ENCODE measurements at places on chromosomes 2 and 18.

- no peak for DNase-seq
- no peaks in the 10 kb centered on the region for H3K4me1 ChIP-seq
- H3K27ac ChIP-seq = no peak overlapping the region
- no peak overlapping the region for H3K4me3 ChIP-seq
- no peaks in the 10 kb centered on the region for H3K36me3 ChIP-seq
- H3K27me3 ChIP-seq = no peaks in the 10 kb centered on the region
These were observed 8.1 kb downstream of the TDRD15 start for GRCh38 chr2:21131861-21132260.

DNA sequence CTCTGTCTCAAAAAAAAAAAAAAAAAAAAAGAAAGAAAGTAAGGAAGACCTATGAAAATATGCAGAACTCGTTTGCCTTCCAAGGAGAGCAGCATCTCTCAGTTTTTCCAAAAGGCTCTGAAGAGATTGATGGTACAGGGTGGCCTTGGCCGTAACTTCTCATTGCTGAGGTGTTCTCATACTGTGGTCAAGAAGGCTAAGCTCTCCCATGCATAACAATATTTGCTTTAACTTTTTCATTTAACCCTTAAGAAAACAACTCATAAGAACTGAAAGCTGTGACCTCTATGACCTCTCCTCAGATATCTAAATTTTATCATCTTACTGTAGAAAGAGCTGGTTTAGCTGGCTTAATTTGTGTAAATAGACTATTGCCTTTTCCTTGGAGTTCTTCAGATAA lies 37.1 kb upstream of the GATA6 start:
- no peak for DNase-seq
- no peak overlapping the region for H3K27ac ChIP-seq
- H3K27me3 ChIP-seq = peaks cover 13% of the 10 kb centered on the region

GRCh38 chr2:23121968-23122648 lies 262.9 kb upstream of the KLHL29 start:
- no peaks in the 10 kb centered on the region for H3K4me1 ChIP-seq
- no peak overlapping the region for H3K4me3 ChIP-seq
- no peaks in the 10 kb centered on the region for H3K36me3 ChIP-seq
- no peak for DNase-seq

DNA sequence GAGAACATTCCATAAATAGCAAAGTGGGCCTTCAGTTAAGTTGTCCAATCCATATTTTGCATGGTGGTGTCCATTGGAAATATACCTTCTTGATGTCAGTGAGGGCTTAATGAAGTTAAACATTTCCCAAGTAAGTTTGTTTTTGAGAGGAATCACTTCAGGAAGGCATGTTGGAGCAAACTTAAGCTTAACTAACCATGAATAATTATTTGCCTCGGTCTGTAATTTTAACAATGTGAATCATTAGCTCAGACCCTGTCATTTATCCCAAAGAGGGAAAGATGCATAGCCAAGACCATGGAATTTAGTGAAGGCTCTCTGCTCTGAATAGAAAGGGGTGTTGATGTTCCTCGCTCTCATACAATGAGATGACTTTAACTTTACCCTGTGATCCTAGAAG lies 47.4 kb downstream of the SPATS2L start:
- no peak overlapping the region for H3K4me3 ChIP-seq
- H3K36me3 ChIP-seq = no peaks in the 10 kb centered on the region
- no peak for DNase-seq
- H3K27me3 ChIP-seq = no peaks in the 10 kb centered on the region
- no peaks in the 10 kb centered on the region for H3K4me1 ChIP-seq

DNA sequence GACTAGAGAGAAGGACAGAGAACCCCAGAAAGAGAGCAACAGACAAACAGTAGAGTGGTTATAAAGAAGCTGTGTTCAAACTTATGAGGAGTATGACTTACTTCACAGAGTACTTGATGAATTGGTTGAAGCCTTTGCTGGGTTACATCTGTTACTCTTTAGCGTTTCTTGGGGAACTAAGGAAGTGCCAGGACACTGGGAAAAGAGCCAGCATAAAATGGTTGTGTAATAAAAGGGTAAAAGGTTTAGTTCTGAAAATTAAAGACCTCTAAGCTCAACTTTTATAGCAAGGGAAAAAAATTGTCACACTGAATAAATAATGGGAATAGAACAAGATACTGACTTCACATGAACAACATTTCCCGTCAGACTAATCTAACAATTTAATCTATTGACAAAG lies 17.0 kb upstream of the STAT4 start:
- no peak overlapping the region for H3K4me3 ChIP-seq
- H3K4me1 ChIP-seq = peaks cover 11% of the 10 kb centered on the region
- no peaks in the 10 kb centered on the region for H3K36me3 ChIP-seq

DNA sequence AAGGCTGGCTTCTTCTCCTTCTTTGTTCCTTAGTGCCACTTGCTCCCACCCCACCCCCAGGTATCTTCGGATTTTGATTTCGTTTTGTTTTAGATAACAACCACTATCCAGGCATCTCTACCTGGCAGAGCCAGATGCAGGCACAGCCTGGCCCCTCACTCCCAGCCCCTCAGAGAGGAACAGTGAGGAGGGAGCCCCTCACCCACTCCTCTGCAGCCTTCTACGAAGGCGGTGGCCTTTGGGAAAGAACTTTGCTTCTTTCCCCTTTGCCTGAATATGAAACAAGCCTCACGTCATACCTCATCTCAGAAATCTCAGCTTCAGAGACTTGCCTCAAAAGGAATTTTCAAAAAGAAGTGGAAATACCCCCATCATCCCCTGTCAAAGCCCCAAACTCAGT lies 6.3 kb upstream of the CYP26B1 start:
- H3K4me3 ChIP-seq = no peak overlapping the region
- no peak for DNase-seq
- H3K27ac ChIP-seq = no peak overlapping the region
- peaks cover 16% of the 10 kb centered on the region for H3K4me1 ChIP-seq

Measured in naive thymus-derived CD8-positive, alpha-beta T cell (primary cell).